Stimulated activated CD8-positive, alpha-beta memory T cell treated with anti-CD3 and anti-CD28 coated beads, Interleukin-15, amount 100 ng/mL, for 24 hours (primary cell): ENCODE measurements at places on chromosomes 2 and 18.

DNA sequence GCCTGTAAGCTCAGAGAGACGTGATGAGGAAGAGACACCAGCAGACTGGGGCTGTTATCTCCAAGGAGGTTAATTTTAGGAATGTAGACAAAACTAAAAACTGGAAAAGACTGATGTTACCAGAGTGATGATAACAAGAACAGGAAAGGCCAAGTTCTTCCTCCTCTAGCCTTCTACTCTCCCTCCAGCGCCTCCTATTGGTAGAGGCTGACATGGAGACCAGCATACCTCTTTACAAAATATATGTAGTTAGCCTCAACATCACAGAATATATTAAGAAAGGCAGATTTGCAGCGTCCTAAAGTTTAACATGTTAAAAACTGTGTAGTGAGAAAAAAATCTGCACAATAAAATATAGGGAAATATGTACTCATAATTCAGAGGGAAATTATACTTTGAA, 66.0 kb downstream of the TCF4 start:
- DNase-seq, result no peak

DNA sequence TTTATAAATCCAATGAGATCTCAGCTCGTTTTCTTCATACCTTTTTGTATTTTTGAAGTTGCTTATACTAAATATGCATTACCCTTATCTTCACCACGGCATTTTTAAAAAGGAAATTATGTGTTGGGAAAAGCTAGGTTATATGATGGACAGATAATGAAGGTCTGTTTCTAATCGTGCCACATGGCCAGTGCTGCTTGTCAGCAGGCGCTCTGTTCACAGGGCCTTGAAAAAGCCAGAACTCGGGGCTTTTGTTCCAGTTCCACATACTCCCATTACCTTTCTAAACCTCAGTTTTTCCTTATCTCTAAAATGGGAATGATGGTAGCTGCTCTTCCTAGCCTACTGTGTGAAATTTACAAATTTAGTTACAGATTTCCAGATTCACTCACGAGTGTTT, 42.0 kb downstream of the EPAS1 start:
- no peak for DNase-seq

DNA sequence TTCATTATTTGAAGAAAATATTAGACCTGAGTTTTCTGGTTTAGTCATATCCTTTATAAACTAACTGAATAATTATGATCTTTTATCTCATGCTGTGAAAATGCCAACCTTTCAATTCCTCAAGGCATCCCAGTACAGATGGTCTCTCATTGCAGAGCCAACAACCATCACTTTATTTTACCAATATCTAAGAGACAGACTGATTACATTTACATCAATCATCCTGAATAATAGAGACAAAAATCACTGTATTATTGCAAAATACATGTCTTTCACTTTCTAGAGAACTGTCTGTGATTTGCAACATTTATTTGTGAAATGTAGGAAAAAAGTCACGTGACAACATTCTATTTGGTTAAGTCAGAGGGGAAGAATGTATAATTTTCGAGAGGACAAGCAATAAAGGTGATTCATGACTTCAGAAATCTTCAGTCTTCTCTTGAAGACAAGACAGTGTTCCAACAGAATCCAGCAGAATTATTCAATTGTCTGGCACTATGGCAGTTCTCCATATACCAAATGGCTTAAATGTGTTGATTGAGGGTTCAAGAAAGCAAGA, 503.6 kb upstream of the SYT4 start:
- no peak for DNase-seq

DNA sequence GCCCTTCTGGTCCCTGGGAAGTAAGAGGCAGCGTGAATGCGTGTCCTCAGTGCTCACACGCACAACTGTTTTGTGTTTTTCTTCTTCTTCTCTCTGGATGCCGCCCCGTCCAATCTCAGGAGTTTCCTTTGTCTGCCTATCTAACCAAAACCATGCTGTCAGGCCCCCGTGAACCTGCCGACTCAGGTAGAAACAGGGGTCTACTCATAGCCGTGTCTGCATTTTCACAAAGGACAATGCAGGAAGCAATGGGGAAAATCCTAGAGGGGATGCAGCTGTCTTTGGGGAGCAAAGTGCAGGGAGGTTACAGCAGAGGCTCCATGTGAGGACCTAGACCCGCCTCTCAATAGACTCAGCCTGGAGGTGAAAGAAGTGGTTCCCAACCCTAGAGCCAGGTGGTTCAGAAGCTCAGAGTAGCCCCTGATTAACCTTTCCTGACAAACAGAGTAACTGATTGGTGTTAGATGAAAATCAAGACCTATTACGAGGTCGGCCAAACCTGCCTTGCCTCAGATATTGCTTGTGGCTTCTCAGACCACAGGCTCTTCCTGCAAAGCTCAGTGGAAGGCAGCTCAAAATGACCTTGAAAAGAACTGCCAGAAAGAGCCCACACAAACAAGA, 49.3 kb downstream of the CD226 start:
- DNase-seq, result no peak

DNA sequence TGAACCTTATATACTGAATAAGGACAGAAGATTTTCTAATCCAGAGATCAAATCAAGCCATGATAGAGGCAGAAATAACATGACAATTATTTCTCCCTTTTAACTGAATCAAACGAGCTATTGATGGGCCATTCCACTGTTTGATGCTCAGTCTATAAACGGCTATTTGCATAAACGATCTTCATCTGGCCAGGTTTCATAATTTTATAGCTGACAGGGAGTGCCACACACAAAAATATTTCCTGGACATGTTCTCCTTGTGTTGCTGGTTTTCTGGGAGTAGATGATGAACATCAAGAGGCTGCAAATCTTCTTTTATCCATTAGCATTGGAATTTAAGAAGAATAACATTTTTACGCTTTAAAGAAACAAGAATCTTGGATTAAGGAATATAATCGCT, 63.1 kb downstream of the ACVR1C start:
- DNase-seq, result no peak

DNA sequence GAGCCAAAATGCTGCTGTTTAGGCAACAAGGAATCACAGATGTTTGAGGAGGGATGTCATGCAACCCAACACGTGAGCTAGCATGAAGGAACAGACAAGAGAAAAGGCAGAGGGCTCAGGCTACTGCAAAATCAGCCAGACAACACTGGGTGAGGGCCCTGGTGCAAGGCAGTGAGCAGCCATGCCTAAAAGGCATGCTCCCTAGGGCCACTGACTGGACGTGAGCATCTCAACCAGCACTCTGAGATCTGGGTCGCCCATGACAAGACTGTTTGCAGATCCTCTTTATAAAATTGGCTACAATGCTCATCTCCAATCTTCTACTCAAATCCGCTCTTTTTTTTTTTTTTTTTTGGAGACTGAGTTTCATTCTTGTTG, 49.1 kb downstream of the KIAA2012 start:
- no peak for DNase-seq

DNA sequence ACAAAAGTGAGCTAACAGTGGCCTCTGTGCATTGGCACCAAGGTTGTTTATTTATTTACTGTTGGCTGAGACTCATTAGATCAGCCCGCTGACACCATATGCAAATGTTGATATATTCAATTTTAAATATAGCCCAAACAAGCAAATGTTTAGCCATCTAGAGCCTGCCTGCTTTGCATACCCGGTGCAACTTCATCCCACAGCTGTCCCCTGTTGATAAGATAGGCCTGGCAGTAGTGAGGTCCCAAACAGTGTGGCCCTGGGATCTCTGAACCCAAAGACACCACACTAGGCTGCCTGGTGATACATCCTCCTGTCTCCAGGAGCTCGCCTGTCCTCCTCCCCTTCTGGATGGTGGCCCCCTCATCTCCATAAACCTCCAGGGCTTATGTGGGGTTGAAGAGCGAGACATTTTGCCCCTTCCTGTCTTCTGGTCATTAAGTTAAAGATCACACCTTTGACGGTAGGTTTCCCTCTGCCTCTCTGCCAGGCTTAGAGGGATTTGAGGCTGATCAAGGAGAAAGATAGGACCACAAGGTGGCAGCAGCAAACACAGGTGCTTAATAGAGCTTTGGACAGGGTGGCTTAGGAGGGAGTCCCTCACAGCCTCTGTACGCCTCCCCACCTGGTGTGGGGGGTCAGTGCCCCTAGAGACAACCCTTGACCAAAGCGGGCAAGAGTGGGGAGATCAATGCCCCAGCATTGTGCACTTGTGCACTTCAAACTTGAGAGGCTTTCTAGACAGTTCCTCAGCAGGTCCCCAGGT, 23.7 kb upstream of the MYO5B start:
- DNase-seq, result no peak

DNA sequence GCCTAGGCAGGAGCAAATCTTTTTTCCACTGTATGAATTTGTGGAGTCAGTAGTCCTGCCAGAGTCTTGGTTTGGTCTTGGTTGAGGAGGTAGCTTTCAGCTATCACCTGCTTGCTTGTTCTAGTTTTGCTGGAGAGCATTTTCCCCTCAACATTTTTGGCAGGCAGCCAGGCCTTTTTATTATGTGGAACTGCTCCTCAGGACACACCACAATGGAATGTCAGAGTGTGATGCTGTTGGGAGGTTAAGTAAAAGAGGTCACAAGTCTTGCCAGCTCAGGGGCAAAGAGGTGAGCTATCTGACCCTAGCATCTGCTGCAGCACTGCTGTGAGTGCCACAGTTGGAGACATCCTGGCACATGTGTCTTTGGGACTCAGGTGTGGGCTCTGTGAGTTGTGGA, 258.0 kb downstream of the CNTNAP5 start:
- DNase-seq, result no peak

DNA sequence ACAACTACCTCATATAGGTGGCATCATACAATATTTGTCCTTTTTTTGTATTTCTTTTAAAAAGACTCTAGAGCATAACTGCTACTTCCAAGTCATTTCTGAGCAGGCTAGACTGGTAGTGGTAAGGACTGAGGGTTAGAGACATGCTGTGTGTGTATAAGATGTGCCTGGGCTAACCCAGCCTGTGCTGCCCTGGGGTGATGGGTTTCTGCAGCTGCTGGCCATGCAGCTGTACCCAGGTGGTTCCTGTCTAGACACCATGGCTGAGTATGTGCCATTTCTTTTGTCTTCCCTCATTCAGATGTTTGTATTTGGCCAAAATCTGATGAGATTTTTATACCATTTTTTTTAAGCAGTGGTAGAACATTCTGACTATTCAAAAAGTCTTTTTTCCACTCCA, 40.0 kb downstream of the MERTK start:
- no peak for DNase-seq

GRCh38 chr2:216354306-216354705, 18.0 kb downstream of the MARCHF4 start:
- DNase-seq, result no peak

DNA sequence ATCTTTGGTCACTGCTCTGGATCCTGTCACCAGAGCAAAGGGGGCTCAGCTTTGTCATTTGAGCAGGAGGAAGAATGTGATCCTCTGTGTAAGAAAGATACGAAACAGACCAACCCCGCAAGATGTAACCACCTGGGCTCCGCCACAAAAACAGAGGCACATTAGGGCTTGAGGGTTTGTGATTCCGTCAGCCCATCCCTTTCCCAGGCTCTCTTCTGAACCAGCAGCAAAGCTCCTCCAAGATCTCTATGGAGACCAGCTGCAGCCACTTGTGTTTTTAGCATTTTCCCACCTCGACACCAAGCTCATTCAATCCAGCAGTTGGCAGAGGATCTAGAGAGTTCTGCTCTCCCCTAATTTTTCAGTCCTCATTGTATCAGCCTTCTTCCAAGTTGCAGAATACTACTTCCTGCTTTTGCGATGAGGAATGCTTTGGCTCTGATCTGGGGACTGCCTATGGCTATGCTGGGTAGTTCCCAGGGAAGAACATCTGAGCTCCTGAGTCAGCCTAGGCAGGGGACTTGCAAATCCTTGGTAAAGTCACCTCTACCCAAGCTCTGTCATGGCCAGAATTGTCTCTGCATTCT, 139.6 kb upstream of the RAB12 start:
- no peak for DNase-seq

DNA sequence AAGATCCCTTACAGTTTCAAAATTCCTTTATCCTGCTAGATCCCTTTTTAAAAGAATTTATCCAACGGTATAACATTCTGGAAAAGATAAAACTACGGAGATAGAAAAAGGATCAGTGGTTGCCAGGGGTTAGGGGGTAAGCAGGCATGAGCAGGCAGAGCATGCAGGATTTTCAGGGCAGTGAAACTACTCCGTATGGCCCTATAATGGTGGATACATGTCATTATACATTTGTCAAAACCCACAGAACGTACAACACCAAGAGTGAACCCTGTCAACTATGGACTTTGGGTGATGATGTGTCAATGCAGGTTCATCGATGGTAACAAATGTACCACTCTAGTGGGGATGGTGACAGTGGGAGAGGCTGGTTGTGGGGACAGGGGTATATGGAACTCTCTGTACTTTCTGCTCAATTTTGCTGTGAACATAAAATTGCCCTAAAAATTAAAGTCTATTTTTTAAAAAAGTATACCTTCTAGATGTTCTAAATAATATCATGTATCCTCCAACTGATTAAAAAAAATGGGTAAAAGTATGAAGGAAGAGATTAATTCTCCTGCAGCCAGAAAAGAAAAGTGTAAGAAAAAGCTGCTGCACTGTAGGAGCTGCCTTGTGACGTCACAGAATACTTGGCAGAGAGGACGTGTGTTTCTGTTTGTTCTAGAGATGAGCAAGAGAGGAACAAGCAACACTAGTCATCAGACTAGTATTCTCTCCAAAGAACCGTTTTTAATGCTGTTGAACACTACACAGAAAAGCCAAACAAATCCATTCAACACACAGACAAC, 23.6 kb downstream of the ANKRD44 start:
- DNase-seq, result no peak

- DNase-seq, result no peak
These were observed 132.8 kb upstream of the CTDP1 start for GRCh38 chr18:79546781-79547272.

DNA sequence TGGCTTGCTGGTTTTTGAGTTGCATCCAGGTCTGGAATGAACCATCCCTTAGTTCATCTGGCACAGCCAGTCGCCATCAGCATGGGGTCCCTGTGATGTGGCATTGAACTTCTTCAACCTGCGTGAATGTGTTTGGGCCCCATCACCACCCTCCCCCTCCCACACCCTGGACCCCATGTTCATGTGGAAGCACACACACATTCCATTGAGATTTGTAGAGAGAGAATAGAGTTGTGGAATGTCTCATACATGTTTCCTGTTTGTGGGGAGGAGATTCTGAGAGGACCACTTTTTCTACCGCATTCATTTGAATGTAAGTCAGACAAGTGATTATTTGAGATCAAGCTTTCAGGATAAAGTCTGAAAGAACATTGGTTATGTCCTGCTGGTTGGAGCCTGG, 117.6 kb upstream of the EML6 start:
- no peak for DNase-seq

GRCh38 chr2:136796339-136796738, 31.0 kb downstream of the THSD7B start:
- no peak for DNase-seq

DNA sequence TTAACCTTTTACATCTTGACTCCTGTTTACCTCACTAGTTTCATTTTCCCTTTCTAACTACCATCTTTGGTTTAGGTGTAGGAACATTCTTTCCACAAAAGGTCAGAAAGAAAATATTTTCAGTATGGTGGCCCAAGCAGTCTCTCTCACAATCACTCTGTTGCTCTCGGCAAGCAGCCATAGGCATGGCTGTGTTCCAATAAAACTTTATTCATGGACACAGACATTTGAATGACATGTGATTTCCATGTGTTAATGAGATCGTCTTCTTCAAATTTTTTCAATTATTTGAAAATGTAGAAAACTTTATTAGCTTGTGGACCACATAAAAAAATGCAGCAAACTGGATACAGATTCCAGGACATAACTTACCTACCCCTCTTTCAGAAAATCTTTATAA, 109.7 kb upstream of the CNTNAP5 start:
- DNase-seq, result no peak

- DNase-seq, result no peak
These were observed 165.4 kb downstream of the TCF4 start for GRCh38 chr18:55422456-55423180.

GRCh38 chr18:42310956-42311355, 355.9 kb downstream of the PIK3C3 start:
- no peak for DNase-seq
